ENCODE measurements at places on chromosomes 4 and X. TPM values are rescaled to one million over a fixed set of nuclear protein-coding genes. Genes with fewer than 3 reads are reported as not detected.

CDKN2AIP gene
- total RNA-seq: 13.8 TPM

LRIT3 gene
- total RNA-seq: 0.06 TPM

SCRG1 gene
- total RNA-seq: under 0.01 TPM

RLIM gene
- total RNA-seq: 60.5 TPM

CT45A5 gene
- not detected for total RNA-seq

ZNF157 gene
- total RNA-seq: not detected

SMS gene
- 111 TPM for total RNA-seq

CFP gene
- 0.49 TPM for total RNA-seq

MAGEB1 gene
- total RNA-seq: not detected

DMP1 gene
- total RNA-seq: not detected
